ENCODE measurements at places on chromosomes 12 and 14.

- DNase-seq = no peak
Measured at GRCh38 chr14:80940146-80940545, 1.4 kb downstream of the CEP128 start.

DNA sequence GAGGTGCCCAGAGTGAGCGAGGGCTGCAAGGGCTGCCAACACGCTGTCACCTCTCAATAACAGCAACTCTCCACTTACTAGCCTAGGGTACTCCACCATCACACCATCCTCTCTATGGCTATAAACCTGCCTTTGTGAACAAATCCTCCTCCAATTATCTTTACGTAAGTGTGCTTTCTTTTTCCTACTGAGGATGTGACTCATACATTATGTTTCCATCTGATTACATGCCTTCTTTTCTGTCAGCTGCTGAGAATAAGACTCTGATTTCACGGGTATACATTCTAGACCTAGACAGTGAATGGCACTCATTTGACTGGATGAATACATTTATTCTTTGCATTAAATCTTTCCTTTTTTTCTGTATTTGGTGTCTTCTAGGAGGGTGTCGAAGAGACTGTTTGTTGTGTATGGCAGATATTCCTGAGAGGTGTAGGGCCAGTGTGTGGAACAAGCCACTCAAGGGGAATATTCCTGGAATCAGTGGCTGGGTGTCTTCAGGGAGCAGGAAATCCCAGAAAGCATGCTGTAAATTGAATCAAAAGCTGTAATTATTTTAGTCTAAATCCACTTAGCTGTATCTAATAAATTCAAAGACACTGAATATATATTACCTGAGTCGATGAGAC lies 327.3 kb upstream of the TMTC1 start:
- no peak for DNase-seq

DNA sequence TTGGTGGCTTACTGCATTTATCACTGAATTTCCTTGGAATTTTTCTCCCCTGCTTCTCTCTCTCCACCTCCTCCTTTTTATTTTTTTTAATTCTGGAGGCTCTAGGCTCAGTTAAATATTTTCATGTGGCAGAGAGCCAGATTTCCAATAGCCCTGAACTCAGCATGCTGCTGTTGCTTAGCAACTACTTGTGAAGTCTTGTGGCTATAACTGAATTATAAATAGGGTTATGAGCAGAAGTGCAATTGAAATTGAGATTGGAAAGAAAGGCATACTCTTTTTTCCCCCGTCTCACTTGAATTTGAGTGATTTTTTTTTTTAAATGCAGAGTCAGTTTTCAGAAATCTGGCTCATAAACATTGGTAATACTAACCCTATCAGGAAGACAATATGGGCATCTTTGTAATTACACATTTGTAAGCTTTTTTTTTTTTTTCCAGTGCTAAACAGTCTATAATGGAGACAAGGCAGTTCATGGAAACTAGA lies 38.3 kb downstream of the ATF7IP start:
- DNase-seq = no peak

DNA sequence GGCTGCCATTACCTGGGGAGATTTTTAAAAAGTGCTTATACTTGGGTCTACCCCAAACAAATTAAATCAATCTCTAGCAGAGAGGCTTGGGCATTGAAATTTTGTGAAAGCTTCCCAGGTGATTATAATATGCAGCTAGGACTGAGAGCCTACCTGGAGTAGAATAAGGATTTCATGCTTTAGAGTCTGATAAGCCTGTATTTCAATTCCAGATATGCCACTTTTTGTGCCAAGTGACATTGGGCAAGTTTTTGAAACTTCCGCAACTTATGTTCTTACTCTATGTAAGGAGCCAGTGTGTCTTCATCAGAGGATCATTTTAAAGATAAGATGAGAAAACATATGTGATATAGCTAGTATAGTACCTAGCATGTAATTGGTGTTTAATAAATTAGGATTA lies 159.8 kb upstream of the LRIG3 start:
- DNase-seq = no peak

DNA sequence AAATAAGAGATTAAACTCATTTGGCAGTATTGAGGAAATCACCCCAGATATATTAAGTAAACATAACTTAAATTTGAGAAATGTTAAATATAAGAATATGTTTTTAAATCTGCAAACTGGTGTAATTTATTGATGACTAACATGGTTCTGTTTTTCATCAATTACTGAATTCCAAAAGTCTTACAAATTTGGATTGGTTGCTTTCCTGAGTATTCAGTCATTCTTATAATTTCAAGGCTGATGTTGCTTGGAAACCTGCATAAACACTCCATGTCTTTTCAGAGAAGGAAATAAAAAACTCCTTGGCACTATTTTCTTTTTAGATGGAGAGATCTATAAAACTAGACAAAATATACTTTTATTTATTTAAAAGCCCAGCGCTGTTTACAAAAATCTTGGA lies 71.7 kb downstream of the NOVA1 start:
- no peak for DNase-seq

Measured in nephron progenitor cell (in vitro differentiated cells).